ENCODE measurements at places on chromosomes 3 and 15.

GRCh38 chr15:29994284-29994683, 88.5 kb upstream of the GOLGA8J start:
- no peak for DNase-seq

GRCh38 chr15:100438570-100438969, 90.2 kb downstream of the CERS3 start:
- DNase-seq = no peak

DNA sequence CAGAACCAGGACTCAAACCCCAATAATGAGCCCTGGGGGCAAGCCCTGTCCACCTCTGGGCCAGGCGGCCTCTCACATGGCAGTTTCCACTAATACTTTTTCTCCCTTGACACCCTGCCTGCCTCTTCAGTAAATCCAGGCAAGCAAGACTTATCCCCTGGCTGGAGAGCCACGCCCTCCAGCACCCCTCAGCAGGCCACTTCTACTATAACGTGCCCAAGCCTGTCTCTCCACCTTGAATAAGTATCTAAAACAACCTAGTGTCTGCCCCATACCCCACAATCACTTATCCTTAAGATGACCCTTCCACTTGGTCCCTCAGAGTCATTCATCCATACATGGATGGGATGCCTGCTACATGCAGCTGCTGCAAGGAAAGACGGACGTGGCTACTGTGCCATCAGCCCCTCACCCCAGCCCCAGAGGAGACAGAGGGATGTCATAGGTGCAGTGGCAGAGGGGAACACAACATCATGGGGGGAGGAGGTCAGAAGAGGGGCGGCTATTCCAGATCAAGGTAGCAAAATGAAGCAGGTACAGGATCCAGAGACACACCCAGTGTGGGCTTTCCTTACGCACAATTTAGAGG, 63.4 kb downstream of the LRIG1 start:
- DNase-seq = no peak

DNA sequence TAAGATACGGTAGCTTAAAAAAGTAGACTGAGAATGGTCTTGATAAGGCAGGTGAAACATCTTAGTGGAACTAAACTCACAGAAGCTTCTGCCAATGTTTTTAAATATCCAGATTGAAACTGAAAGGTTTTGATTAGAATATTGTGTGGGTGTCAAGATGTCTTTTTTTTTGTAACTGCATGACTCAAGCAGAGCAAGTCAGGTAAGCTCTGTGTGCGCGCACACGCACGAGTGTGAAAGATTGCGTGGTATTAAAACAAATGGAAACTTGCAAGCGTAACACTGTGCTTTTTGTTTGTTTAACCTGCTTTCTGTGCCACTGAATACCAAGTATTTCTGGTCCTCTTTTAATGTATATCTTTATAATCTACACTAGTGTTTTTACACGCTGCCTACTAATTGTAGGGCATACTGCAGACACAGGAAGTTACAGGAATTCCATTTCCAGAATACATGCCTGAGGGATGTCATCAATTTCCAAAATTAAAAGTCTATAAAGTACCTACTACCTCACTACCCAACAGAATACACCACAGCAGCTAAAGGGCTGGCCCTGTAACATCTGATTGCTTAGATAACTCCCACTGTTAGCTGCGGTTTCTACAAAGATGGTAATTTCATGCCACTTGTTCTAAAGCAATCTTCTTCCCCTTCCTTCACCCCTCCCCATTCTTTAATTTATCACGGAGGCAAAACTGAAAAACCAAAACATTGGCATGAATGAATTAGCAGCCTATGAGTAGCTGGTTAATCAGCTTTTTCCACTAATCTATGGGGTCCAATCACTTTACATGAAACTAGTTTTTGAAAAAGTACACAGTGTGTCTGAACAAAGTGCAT, 472.8 kb downstream of the SHQ1 start:
- DNase-seq = no peak

- DNase-seq = no peak
Measured at GRCh38 chr3:5388091-5388490, 200.6 kb downstream of the EDEM1 start.

- DNase-seq = no peak
Measured at GRCh38 chr3:111846039-111846438, 13.0 kb upstream of the PHLDB2 start.
